ENCODE measurements at places on chromosomes 4 and X.

- DNase-seq: no peak
These were observed 9.8 kb upstream of the SLC7A11 start for GRCh38 chr4:138251938-138252337.

DNA sequence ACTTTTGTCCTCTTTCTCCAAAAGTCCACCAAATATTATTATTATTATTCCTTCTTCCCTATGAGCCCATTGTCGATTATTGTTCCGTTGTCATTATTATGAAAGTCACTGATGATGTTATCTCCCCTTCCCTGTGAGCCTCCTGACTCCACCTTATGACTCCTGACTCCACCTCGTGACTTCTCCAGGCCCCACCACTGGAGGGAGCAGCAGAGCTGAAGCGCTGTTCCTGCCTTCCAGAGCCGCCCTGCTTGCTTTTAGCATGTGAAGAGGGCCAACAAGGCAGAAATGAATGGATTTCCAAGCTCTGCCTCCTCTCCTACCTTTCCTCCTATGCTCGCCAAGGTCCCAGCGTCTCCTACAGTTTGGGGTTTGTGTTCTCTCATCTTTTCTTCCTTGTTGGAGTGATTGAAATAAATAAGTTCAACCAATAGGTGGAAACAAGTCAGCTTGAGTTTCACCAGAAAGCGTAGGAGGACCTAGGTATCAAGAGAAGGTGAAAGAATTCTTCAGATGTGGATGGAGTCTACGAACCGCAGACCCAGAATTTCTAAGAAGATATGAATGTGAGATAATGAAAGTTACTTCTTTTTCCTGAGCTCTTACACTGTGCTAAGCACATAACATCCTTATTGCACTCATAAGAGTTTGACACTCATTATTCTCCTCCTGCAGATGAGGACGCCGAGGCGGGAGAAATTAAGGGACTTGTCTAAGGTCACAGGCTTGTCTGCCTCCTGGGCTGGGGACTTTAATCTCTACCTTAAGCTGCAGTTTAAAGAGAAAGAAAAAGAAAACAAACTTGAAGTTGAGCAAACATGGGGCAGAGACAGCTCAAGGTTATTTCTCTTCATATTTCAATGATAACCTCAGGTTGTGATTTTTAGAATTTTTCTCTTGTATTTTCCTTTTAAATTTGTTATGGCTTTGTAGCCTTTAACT is 26.1 kb downstream of the IGSF1 start:
- DNase-seq: peak; percentile 40

DNA sequence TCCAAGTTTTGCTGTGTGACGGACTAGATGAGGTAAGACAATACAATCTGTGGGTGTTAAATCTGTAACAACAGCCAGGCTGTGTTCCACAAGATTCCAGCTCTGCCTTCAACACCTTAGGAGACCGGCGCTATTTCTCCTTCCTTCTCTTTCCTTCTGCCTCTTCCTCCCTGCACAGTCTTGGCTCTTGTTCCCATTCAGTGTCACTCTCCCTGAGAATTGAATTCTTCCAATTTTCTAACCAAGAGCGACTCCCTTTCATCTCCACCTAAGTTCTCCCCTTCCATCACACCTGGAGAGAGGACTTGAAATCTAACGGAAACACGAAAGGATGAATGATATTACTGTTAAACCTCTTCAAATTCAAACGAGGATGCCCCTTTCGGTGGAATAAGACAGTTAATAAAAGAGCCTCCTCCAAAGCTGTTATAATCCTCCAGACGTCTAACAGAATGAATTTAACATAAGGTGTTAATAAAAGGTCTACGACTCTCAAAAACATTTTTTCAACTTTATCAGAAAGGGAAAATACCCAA is 2.7 kb downstream of the EPHA5 start:
- DNase-seq: no peak

DNA sequence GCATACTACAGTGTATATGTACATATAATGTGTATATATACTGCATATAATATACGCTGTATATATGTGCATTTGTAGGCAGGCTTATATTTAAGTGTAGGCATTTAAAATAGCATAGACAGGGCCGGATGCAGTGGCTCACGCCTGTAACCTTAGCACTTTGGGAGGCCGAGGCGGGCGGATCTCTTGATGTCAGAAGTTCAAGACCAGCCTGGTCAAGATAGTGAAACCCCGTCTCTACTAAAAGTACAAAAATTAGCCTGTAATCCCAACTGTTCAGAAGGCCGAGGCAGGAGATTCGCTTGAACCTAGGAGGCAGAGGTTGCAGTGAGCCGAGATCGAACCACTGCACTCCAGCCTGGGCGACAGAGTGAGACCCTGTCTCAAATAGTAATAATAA is 78.4 kb downstream of the JAKMIP1 start:
- no peak for DNase-seq

DNA sequence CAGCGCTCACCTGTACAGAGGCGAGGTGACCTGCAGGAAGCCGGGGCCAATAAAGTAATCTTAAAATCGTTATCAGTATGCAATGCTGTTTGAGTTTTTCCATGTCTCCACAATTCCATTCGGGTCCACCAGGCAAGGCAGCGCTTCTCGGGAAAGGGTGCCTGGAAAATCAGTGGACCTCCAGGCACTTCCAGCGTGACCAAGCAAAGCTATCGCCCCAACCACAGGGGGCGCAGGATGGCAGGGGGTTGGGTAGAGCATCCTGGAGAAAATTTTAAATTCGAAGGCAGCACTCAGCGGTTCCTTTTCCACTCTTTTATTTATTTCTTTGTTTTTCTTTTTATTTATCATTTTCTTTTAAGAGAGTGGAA is 5.4 kb upstream of the SOX3 start:
- no peak for DNase-seq

DNA sequence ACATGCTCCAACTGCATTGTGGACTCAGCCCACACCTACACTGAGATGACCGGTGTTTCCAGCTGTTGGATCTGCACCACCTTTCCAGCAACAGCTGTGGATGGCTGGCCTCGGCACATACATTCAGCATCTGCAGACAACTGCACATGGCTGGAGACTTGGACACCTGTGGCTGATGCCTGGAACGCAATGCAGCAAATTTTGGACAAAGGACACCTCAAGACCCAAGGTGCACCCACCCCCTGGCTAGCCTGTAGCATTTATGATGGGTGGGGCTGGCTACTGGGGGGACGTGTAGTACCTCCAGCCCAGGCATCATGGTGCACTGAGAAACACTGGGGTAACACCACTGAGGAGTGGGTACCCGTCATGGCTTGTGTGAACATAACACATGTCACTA is 57.3 kb upstream of the CCDC149 start:
- DNase-seq: no peak

GRCh38 chrX:11757719-11758399 is at the start of gene MSL3:
MSL3 (plus strand) TSS chrX:11758237; CDS start chrX:11758264, 27 bp downstream.
- no peak for DNase-seq

DNA sequence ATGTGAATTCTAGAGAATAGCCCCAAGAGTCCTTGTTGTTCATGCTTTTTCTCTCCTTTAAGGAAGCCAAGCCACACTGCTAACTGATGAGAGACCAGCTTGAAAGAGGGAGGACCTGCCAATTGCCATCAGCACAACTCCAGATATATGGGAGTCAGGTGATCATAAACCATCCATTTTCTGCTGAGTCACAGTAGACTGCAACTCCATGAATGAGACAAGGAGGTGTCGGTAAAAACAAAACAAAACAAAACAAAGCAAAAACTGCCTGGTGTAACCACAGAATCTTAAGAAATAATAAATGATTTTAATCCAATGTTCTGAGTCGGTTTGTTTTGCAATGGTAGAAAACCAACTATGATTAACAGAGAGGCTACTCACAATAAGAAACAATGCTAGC is 837.3 kb downstream of the PCDH7 start:
- DNase-seq: no peak

GRCh38 chr4:148787831-148788477 is 345.7 kb upstream of the NR3C2 start:
- no peak for DNase-seq

- DNase-seq: no peak
These were observed 804.8 kb downstream of the ADGRL3 start for GRCh38 chr4:62004881-62005280.

DNA sequence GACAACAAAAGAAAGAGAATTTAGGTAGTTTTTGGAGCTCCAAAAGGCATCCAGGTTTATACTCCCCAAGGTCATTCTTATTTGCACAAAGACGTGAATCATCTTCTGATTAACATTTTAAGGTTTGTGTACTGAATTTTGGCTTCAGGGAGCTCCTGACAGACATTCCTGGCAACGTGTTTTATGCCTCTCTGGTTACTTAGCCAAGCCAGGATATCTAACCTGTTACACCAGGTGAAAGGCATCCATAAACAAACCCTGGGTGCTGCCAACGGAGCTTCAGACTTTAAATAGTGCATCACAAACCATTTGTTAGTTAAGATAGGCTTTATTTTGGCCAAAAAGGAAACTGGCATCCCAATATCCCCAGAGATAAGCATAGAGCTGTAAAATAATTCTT is 997.3 kb downstream of the ARAP2 start:
- DNase-seq: no peak

DNA sequence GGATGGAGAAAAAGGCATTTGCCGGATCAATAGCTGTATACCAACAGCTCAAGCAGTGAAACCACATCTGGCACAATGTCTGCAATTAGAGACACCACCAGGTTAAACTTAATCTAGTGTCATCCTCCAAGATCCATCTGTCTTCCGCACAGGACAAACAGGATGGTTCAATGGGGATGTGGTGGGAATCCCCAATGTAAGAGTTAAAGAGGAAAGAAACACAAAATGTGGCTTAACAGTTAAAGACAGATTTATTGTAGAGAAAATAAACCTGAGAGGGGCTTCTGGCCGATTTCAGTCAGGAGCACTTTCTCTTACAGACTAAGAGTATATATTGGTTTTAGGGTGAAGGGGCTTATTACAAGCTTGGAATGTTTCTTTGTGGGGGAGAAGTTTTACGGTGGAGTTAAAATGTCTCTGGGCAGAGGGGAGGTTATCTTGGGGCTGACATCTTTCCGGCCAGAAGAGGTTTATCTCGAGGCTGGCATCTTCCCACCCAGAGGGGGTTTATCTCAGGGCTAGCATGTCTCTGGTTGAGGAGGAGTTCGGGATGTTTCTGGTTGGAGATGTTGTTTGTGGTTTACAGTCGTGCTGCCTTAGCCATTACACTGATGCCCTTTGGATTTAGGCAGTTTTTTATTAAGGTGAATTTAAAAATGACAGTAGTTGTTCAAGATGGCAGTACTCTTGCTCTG is 61.7 kb downstream of the KANTR start:
- no peak for DNase-seq

DNA sequence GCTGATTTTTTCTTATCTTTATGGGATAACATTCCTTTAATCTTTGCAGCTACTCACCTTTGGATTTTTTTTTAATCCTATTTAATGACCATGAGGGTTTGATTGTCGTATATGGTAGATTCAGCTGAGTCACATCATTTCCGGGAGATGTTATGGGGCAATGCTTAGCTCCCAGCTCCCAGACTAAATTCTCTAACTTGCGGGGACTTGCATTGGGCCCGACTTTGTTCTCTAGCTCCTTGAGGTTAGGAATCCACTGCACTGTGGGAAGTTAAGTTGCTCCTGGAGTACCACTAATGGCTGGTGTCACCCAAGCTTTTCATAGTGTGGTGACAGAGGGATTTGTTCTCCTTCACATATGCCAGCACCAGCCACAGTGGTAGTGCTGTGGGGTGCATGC is 287.4 kb downstream of the TECRL start:
- DNase-seq: no peak

DNA sequence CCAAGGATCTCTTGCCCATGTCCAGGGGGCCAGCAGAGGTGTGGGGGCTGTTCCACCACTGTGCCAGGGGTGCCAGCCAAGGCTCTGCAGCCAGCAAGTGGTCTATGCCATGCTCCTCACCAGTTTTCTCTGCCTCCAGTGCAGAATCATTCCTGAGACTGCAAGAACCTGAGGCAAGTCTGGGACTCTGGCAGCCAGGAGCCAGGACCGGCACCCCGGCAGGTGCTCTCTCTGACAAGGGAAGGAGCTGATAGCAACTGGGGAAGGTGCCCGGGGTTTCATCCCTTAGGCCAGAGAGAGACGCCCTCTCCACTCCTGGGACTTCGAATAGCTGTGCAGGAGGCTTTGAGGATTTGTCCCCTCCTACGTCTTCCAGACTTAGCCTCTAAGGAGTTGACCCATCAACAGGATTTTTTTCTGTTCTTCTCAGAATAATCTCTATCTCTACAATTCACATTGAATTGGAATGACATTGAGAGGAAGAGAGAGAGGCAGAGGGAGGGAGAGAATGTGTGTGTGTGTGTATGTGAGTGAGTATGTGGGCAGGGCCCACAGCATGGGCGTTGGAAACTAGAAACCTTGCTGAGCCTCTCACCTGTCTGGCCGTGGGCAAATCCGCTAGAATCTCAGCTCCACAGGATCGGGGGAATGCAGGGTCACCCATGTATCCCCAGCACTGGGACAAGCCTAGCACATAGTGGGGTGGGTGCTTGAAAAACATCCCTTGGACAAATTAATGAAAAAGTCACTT is 74.5 kb upstream of the AFAP1 start:
- no peak for DNase-seq

DNA sequence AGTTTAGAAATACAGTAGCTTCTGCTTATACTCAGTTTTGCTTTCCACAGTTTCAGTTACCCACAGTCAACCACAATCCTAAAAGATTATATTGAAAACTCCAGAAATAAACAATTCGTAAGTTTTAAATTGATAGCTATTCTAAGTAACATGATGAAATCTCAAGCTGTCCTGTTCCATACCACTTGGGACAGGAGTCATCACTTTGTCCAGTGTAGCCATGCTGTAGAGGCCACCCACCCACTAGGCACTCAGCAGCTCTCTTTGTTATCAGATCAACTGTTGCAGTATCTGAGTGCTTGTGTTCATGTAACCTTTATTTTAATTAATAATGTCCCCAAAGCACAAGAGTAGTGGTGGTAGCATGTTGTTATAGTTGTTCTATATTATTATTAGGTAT is 117.5 kb upstream of the IQCM start:
- no peak for DNase-seq

- DNase-seq: no peak
These were observed 174.9 kb downstream of the ADAMTS3 start for GRCh38 chr4:72394012-72394663.

- no peak for DNase-seq
These were observed 232.0 kb upstream of the KLF8 start for GRCh38 chrX:56000174-56000573.

- DNase-seq: no peak
These were observed 22.5 kb downstream of the PPA2 start for GRCh38 chr4:105451346-105451745.

GRCh38 chrX:50088645-50089044 is 112.2 kb downstream of the AKAP4 start:
- DNase-seq: no peak

- peak; percentile 49 for DNase-seq
These were observed 1.0 kb upstream of the TLR1 start for GRCh38 chr4:38805530-38806145.

- no peak for DNase-seq
These were observed 72.4 kb downstream of the NRK start for GRCh38 chrX:105894721-105895120.

DNA sequence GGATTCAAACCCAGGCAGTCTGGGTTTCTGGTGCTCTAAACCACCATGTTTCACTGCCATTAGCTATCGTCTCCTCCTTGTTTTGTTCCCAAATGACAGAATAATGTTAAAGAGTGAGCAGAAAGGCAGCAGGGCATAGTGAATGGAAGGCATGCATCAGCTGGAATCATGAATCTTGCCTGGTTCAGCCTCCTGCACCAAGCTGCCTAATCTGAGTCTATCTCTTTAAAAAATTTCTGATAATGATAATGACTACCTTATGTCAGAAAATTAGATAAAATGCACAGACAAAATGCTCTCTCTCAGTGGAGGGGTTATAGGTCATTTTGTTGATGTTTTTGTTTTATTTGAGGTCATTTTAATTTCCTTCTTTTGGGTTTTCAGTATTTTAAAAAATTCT is 187.4 kb downstream of the RASL11B start:
- no peak for DNase-seq
